ENCODE measurements at places on chromosomes 16 and 17.

DNA sequence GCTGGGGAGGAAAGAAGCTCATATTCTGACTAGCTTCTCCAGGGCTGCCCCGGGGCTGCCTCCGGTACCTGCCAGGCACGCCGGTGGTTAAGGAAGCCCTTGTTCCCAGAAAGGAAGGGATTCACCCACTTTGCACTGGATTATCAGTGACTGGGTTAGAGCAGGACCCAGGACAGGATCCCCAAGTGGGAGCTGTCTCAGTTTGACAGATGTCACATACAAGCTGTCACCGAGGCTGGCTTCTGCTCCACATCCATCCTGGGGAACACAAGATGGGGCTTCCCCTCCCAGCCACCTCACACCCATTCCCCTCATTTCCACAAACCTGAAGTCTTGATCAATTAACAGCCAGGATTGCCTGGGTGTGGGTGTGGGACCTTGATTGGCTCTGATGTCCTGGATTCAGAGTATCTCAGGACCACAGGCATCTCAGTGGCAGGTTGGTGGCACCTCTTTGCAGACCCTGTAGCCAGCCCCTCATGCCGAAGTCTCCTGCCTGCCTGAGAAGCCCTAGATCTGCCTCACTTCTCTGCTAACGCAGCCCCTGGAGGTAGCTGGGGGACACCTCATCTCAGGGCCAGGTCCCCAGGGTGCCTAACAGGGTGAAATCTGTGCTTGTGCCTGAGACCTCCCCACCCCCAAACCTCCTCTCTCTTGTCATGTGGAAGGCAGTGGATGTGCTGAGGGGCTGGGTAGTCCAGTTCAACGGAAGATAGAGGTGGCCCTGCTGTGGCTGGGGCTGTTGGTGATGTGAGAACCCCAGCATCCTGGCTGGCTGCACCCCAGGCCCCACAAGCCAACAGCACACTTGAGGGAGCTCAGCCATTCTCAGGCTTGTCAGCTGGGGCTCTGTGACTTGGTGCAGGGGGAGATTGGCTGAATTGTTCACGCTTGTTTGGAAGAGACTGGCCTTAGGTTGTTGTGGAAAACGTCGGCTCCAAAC lies 1.4 kb downstream of the CACNG5 start:
- no peak for DNase-seq

GRCh38 chr16:70715860-70716357 lies 30.1 kb upstream of the MTSS2 start:
- DNase-seq = no peak

GRCh38 chr17:7841396-7841914 lies 7.4 kb downstream of the KDM6B start:
- peak; percentile 68 for DNase-seq

- DNase-seq = peak; percentile 97
Observed at GRCh38 chr16:3611146-3611975, at the start of gene SLX4. Gene SLX4, minus strand, starts transcription at chr16:3611606. Its CDS starts 2,642 bp downstream, at chr16:3608964.

GRCh38 chr16:85167589-85168537 lies 55.6 kb upstream of the CIBAR2 start:
- DNase-seq = no peak

- no peak for DNase-seq
Observed at GRCh38 chr16:49461517-49461951, 87.9 kb downstream of the C16orf78 start.

DNA sequence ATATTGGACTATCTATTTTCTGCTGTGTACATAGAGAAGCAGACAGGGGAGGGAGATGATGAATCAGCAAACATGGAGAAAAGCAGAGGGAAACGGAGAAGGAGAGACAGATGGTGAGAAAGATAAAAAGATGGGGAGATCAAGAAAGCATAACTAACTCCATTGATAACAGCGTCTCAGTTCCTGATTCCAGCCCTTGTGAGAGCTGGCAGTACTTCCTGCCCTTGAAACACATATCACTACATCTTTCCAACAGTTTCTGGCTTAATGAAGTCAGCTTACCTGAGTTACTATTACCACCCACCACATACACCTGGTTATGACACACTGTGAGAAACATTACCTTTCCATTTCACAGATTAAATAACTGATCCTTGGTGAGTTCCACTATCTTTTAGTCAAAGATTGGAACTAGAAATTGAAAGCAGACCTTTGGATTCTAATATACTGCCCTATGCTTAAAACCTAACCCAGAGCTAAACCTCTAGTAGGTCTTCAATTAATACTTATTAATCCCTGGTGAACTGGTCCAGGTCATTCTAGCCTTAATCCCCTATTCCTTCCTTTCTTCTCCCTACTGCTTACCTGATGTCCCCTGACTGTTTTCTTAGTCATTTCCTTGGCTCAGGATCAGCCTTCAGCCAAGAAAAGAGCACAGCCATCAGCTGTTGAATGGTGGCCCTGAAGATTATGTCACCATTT lies 346.6 kb upstream of the CCL2 start:
- DNase-seq = no peak

- DNase-seq = no peak
Observed at GRCh38 chr16:4450931-4451519, 23.4 kb downstream of the NMRAL1 start.

- DNase-seq = no peak
Observed at GRCh38 chr17:74464730-74465377, 1.6 kb upstream of the CD300A start.

GRCh38 chr16:7602291-7602950 lies 269.8 kb downstream of the RBFOX1 start:
- no peak for DNase-seq

- DNase-seq = no peak
Observed at GRCh38 chr17:72714357-72714966, 378.0 kb downstream of the SLC39A11 start.

DNA sequence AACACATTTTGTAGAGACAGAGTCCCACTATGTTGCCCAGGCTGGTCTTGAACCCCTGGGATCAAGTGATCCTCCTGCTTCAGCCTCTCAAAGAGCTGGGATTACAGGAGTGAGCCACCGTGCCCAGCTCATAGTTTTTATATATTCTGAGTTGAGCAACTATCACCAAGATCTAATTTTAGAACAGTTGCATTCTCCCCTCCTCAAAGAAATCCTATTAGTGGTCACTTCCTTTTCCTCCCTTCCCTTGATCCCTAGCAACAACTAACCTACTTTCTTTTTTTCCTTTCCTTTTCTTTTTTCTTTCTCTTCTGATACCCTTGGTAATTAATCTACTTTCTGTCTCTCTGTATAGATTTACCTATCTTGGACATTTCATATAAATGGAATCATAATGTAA lies 61.5 kb upstream of the B4GALNT2 start:
- no peak for DNase-seq

DNA sequence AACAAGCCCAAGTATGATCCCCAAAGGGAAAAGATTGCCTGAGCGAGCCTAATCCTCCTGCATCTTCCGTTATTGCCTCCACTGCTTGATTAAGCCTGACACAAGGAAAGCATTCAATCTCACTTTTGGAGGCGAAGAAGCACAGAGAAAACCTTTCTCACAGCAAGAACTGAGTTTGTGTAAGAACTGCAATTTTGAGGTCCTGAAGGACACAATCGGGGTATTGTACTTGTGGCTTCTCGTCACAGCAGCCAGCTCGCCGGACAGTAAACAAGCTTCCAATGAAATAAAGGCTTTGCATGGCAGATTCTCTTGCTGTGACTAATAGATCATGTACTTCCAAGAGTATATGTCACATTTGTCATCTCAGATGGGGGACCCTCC lies 18.7 kb upstream of the FOXF1 start:
- no peak for DNase-seq

- DNase-seq = peak; percentile 79
Observed at GRCh38 chr17:42908872-42909700, 8.5 kb downstream of the G6PC1 start.

DNA sequence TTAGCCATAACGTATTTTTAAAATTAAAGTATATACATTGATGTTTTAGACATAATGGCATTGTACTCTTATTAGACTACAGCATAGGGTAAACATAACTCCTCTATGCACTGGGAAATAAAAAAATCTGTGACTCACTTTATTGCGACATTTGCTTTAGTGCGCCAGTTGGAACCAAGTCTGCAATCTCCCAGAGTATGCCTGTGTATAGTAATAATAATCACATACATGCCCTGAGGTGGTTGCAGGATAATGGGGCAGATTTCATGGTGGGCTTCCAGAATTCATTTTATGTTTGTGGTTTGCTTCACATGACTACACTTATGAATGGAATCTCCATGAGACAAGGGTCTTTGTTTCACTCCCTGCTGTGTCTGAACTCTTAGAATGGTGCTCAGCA lies 66.9 kb upstream of the N4BP1 start:
- no peak for DNase-seq

- no peak for DNase-seq
Observed at GRCh38 chr16:22395960-22396359, 21.5 kb upstream of the CDR2 start.

DNA sequence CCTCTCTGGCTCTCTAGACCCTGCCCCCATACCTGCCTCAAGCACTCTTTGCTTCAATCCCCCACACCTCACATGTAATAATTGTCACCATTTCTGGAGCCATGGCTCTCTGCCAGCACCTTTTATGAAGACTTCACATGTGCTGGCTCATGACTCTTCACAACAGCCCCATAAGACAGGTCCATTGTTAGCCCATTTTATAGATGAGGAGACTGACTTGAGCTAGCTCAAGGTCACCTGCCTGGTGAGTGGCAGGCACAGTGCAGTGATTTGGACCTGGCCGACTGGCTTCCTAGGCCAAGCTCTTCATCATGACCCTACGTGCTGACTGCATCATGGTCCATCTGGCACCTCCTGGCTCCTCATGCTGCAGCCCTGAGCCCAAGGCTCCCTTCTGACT lies 25.0 kb downstream of the FAM20A start:
- DNase-seq = no peak

DNA sequence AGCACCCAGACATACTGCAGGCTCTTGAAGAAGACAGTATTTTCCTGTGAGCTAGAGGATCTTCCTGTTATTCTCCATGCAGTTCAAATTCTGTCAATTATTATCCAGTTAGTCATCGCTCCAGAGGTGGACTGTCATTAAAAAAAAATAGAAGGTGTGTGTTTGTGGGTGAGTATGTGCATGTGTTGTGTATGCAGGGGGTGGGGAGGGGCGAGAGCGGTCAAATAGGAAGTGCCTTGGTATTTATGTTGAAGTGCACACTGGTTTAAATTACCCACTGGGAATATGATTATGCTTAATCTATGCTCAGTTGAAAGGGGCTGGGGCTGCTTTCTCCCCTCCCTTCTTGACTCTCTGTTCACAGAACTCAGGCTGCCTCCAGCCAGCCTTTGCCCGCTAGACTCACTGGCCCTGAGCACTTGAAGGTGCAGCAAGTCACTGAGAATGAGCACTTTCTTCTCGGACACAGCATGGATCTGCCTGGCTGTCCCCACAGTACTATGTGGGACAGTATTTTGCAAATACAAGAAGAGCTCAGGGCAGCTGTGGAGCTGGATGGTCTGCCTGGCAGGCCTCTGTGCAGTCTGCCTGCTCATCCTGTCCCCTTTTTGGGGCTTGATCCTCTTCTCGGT lies at the start of gene HSD17B2:
HSD17B2 (plus strand) TSS at position 273 of the 632 bp plus-strand sequence; CDS start at position 445, 172 bp downstream.
- DNase-seq = no peak

GRCh38 chr17:60712675-60713074 lies 35.0 kb downstream of the BCAS3 start:
- no peak for DNase-seq

GRCh38 chr17:34399725-34400124 lies 36.7 kb upstream of the CCL1 start:
- no peak for DNase-seq

DNA sequence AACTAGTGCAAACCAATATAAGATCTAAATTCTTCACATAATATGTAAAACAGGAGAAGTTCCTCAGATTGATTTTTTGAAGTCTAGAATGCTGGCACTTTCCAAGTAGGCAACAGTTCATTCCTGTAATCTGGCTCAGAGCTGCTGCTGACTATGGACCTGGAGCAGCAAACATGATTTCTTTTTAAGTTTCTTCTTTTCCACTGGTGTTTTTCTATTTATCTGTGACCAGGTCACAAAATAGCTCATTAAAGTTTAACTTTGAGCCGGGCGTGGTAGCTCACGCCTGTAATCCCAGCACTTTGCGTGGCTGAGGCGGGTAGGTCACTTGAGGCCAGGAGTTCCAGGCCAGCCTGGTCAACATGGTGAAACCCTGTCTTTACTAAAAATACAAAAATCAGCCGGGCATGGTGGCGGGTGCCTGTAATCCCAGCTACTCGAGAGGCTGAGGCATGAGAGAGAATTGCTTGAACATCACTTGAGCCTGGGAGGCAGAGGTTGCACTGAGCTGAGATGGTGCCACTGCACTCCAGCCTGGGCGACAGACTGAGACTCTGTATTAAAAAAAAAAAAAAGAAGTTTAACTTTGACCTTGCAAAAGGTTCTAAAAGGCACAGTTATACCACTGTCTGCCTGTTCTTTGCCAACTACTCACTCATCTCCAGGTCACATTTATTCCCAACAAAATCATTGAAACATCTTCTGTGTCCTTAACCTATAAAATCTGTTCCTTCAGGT lies 29.4 kb upstream of the SLC13A2 start:
- DNase-seq = no peak

GRCh38 chr16:81174644-81175324 lies 63.7 kb upstream of the BCO1 start:
- no peak for DNase-seq

DNA sequence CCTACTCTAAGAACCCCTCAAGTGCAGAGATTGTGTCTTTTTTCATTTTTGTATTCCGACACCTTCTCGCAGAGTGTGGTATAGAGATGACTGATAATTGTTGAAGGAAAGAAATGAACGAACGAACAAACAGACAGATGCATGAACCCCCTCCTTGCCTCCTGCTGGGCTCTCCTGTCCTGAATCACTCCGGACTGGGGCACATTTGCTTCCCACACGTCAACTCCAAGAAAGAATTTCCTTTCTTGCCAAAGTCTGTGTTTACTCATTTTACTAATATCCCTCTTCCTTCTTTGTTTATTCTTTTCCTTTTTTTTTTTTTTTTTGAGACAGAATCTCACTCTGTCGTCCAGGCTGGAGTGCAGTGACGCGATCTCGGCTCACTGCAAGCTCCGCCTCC lies 37.5 kb upstream of the BHLHA9 start:
- no peak for DNase-seq

- DNase-seq = no peak
Observed at GRCh38 chr17:28151001-28151400, 108.5 kb downstream of the NLK start.

DNA sequence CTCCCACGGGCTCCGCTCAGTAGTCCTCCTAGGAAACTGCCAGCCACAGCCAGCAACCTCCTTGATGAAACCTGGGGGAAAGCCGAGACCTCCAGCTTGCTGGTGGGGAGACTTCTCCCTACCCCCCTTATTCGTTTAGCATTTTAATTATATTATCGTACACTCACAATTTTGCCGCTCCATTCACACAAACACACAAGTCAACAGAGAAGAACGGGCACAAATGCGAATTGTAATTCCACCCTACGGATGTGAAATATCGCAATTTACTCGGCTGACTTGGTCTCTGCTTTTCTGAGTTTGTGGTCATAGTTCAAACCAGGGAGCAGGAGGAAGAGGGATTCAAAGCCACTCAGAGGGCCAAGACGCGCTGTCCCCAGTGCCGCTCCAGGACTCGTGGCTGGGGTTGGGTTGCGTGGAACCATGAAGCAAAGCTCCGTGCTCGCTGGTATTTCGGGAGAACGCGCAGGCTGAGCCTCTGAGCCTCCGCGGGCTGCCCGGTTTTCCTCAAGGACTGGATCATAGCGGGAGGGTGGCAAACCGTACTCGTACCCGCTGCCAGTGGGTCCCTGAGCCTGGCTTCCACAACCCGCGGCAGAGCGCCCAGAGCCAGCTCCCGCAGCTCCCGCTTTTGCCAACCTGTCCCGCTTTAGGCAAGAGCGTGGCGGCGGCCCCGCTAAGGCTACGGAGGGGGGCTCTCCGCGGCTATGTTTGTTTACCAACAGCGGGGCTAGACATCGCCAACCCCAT lies 2.0 kb downstream of the LHX1 start:
- DNase-seq = no peak

All from OCI-LY7 (cell line).